ENCODE measurements at places on chromosomes 11 and 22.
A peak's percentile ranks its signal among the peaks of the same experiment; 100 is the strongest.

DNA sequence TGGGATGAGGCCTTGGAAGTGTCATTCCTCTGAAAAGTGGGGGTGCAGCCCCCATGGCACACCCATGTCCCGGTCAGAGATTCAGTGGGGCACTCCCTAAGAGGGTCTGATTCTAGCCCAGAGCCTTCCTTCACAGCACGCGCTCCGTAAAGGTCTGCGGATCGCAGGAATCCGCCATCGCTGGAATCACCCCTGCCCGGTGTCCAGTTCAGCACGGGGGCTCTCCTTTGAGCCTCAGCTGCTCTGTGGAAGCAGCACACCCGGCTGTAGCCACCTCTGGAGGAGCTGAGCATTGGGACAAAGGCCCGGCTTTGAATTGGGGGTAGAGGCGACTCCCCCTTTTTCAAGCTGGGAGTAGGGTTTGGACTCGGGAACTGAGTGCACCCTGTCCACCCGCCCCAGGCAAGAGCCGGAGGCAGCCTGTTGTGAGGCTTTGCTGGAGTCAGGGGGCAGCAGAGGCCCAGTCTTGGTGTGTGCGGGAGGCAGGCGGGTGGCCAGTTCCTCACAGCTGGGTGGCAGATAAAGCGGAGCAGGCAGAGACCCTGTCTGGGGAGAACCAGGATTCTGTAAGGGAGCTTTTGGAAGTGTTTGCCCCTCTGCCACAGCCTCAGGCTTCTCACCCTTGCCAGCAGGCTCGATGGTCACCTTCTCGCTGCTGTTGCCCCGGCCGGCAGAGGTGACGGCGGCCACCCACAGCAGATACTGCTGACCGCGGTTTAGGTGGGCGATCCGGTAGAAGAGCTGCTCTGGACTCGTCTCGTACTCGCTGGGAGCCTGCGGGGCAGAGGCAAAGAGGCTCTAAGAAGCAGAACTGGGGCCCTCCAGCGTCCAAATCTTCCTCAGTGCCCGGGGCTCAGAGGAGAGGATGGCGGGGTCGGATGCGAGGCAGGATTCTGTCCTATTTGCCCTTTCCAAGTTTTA lies 115.9 kb downstream of the CEP164 start:
- peak; percentile 18 for DNase-seq

- no peak for DNase-seq
Measured at GRCh38 chr11:132992838-132993631, 539.3 kb downstream of the OPCML start.

DNA sequence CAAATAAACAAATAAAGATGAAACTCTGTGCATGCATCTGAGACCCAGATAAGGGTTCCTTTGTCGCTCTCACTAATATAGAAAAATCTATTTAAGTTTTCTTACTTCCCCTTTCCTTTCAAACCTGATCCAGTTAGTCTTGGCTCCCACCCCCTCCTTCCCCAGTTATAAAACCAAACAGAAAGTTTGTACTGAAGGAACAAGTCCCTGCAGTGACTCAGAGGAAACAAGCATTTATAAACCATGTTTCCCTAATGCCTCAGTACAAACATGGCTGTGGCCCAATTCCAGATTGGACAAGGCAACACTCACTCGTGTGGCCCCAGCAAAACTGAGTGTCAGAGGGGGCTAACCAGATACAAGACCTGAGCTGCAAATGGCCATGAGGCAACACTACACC lies 65.5 kb upstream of the ARHGAP20 start:
- DNase-seq = peak; percentile 86

DNA sequence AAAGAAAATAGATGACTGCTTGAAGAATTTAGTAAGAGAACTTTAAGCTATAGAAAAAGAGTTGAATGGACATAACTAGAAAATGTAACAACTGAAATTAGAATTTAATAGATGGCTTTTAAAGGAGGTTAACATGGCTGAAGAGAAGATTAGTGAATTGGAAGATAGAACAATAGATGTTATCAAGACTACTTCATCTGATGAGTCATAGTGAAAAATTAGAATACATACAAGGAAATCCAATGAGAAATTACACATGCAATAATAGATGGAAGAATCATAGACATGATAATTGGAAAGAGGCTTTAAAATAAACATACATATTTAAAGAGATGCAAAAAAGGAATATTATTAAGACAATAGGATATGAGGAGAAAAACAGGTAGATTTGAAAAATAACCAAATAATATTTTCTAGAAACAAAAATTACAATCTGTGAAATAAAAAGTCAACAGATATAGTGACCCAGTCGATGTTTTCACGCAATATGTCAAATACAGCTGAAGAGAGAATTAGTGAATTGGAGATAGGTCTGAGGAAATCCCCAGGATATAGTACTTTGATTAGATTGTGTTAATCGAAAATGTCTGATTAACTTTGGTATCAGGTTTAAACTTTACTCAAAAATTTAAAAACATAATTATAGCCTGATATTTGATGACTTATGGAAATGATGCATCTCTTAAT lies 28.2 kb downstream of the CAT start:
- no peak for DNase-seq

DNA sequence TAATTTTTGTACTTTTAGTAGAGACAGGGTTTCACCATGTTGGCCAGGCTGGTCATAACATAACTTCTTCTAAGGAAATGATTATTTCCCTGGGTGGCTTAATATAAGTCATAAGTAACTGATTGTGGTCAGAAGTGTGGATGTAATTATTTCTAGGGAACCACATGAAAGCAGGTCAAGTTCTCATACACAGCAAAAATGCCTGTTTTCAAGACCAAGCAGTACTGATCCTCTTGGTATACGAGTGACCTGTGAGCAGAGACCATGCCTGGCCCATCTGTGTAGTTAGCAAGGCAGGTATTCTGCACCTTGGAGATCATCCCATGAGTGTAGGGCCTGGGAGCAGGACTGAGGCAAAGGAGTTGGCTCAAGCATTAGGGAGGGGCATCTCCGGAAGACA lies 32.5 kb upstream of the NUCB2 start:
- peak; percentile 76 for DNase-seq

DNA sequence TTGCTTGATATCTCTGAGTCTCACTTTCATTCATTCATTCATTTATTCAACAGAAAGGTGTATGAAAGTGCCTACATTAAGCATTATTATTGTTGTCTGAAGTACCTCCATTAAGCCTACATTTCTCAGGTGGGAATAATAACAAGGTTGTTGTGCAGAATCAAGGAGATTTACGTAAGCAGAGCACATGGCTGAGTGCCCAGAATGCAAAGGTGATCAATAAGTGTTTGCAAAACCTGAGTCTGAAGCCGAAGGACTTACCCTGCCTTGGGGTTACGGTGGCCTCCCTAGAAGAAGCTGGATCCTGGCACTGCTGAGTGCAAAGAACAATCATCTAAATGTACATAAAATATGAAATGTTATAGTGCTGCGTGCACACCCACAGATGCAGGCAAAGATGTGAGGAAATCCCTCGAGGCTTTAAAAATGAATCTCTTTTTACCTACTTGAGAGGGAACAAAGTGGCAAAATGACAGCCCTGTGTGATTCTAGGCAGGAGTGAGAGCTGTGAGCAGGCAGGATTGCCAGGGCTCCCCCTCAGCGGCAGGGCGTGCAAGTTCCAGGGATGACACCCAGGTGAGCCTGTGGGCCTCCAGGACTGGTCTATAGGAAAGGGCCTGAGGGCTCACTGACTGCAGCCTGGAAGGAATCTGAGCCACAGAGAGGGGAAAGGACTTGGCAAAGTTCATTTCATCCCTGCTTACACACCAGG lies 133.1 kb upstream of the TBCEL start:
- no peak for DNase-seq

GRCh38 chr22:20989323-20990138 lies 7.4 kb downstream of the LZTR1 start:
- DNase-seq = no peak

- DNase-seq = no peak
Measured at GRCh38 chr11:6655790-6656583, at the start of gene DCHS1. DCHS1 (minus strand) TSS chr11:6655809; CDS start chr11:6641613, 14,196 bp downstream.

GRCh38 chr11:116750070-116750718 lies 22.6 kb downstream of the BUD13 start:
- DNase-seq = peak; percentile 80

GRCh38 chr22:19599626-19600243 lies 75.5 kb upstream of the CLDN5 start:
- no peak for DNase-seq
